ENCODE measurements at places on chromosomes 12 and 14.
A peak's percentile ranks its signal among the peaks of the same experiment; 100 is the strongest.

- DNase-seq, result no peak
These were observed 85.9 kb downstream of the KIF21A start for GRCh38 chr12:39357041-39357440.

- DNase-seq, result no peak
These were observed 22.6 kb downstream of the GALNT9 start for GRCh38 chr12:132306885-132307191.

DNA sequence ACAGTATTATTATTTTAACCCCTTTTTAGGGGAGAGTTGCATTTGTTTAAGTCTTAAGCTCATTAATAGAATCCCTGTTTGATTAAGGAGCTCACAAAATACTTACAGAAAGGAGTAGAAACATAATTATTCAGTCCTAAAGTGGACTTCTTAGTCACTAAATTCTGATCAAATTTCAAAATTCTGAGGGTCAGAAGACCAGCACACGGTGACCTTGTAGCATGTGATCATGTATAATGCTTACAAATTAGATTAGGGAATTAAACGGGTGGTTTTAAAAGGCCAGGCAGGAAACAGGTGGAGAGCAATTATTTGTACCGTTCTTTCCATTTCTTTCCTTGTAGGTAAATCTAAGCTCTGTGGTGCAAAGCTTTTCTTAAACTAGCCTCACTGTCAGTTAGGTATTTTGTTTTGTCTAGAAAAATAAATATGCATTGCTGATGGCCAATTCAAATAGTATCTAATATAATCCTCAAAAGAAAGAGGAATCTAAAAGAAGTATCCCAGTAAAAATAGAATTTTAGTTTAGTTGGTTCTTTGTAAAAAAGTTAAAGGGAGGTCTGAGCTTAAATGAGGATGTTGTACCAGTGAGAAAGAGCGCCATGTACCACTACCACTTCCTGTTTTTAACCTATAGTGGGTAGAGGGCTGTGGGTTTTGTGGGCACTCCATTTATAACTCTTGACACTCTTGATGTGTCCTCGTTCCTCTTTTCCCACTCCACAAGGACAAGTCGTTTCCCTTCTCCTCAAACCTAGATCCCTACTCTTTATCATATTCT lies 51.1 kb downstream of the SLC38A1 start:
- peak; percentile 83 for DNase-seq

- no peak for DNase-seq
These were observed 213.4 kb downstream of the NUBPL start for GRCh38 chr14:31774567-31774966.

DNA sequence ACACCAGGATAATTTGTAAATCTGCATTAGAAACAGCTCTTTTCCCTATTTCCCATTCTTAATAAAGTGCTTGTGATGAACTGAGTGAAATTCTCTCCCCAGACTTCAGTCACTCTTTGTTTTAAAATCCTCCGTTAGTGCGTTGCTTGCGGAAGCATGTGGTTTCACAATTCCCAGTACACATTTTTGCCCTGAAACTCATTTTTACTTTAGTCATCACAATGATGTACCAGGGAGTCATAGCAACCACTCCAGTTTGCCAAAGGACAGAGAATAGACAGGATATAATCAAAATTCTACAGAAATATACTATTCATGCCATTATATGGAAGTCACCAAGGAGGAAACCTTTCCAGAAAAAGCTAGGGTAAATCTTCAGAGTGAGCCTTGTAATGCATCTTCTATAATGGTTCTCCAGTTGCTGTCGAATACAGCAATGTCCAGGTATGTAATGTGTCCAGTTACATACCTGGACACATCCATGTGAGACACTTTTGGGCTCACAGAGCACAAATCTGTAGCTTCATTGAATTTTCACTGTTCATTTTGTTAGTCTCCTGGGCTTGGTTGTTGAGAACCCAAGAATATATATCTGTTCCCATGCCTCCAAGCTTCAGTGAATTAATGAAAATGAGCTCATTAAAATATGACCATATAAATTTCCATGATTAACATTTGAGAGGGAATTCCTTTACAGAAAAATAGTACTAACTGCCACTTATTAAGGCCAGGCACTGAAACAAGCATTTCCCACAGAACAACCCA lies 57.8 kb downstream of the GPR135 start:
- no peak for DNase-seq

GRCh38 chr14:64112867-64113678 lies 181.1 kb downstream of the ESR2 start:
- no peak for DNase-seq

DNA sequence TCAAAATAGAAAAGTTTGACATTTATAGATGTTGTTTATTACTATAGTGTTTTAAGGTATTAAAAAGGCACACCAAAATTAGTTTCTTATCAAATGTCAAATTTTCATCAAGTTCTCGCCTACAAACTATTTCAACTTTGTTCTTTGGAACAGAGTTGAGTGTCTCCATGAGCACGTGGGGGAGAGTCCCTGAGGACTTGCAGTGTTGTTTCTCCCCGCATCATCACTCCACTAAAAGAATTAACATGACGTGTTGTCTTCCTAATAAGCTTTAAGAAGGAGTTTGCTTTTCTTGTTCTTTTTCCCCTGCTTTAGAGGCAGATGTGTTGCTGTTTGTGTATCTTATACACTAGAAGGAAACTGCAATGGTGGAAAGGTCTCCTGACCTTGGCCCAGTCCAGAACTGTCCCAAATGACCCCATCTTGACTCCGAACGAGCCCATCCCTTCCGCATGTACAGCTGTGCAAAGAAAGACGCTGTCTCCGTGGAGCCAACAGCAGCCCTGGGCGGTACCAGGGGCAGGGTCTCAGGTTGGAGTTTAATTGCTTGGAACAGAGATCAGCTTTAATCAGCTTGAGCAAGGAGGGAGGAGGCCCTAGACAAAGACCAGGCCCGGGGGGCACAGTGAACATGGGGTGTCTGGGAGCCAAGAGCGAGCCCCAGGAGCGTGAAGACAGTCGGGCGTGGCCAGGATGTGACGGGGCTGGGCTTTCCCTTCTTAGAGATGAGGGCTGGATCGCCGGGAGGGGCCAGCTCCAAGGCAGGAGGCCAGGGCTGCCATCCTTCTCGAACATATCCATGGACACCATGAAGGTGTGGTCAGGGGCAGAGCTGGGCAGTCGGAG lies 215.4 kb upstream of the RTL1 start:
- no peak for DNase-seq

DNA sequence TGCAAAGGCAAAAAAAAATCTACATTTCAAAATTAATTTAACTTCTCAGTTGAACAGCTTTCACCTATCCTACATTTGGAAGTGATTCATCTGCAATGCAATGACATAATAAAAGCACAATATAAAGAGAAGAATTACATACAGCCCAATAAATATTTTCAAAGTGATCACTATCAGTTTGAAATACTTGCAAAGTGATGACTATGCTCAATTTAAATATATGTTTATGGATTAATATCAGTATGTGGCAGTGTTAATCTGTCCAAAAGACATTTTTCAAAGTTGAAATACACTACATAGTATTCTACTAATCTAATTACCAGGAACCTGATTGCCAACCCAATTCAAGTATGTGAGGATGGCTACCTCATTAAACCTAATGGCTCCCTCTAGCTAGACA lies 460.7 kb upstream of the ATXN7L3B start:
- no peak for DNase-seq

DNA sequence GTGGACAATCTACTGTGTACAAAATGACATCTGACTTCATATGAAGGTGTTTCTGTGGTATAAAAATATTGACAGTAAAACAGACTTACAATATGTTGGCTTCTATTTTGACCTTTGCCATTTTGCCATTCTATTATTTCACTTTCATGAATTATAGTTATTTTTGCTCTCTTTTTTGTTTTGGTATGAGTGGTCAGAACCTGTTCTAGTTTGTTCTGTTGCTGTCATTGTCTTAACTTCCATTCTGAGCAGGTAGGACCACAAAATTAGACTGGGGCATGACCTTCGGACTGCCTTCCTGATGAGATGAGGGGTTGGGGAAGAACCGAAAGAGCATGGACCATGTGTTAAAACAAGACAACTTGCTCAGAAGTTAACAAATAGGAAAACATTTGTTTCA lies 36.5 kb upstream of the IFNG-AS1 start:
- DNase-seq, result no peak

DNA sequence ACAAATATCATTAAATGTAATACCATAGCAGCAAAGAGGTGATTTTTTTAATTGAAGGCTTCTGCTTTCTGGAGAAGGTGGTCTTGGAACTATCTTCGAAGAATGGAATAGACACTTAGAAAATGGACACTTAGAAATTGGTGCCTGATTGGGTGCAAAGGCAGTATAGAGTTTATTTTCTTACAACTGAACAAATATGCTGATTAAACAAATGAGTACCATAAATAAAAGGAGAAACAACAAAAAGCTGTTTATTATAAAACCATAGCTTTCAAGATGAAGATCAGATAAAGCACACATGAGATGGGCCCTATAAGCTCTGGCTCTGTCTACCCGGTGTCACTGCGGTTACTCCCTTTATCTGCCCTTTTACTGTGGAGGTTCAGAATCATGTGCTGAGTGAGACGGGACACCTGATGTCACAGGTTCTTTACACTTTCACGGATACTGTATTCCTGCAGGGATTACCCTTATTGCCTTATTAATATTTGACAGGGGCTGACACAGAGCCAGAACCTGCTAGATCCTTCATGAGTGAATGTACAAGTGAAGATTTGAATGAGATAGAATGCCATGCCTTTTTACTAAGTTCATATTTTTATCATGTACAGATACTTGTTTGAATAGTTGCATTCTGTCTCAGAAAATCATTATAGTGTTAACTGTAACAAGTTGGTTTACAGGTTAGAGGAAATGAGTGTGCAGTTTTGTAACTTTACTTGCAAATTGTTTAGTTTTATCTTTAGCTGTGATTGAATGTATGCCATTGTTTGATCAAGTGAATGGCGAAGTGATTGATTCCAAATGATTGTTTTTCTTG lies 477.5 kb upstream of the RGS6 start:
- no peak for DNase-seq

DNA sequence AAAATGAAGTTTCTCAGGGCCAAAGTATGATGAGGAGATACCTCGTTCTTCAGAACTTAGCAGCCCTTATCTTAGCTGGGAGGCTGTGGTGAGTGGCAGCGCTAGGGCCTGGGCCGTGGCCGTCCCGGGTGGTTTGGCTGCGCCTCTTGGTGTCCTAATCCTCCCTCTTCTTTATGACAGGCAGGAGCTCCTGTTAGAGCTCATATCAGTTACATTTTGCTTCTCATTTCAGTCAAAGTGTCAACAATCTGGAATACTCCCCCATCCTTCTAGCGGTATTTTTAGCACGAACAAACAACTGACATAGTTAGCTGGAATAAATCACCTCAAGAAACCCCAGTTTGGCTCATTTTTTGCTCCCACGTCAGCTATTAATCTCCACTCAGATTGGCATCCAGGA lies 188.8 kb downstream of the TTC7B start:
- DNase-seq, result no peak

DNA sequence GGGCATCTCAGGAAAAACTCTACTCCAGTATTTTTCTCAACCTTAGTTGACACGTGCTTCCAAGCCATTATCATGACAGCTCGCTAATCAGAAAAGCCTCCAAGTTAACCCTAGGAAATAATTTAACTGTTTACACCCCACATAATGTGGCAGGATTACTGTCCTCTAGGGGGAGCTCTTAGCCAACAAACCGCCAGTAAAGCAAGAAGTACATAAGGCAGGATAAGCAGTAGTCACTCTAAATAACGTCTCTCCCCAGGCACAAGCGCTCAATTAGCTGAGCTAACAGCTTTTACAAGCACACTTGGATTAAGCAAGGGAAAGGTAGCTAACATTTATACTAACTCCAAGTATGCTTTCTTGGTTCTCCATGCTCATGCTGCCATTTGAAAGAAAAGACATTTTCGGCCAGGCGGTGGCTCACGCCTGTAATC lies 22.8 kb downstream of the APOBEC1 start:
- no peak for DNase-seq

GRCh38 chr14:59018978-59019377 lies 169.5 kb upstream of the DAAM1 start:
- no peak for DNase-seq

GRCh38 chr12:117404203-117404853 lies 42.9 kb upstream of the NOS1 start:
- no peak for DNase-seq

- DNase-seq, result no peak
These were observed 18.0 kb upstream of the PHETA1 start for GRCh38 chr12:111386885-111387284.

DNA sequence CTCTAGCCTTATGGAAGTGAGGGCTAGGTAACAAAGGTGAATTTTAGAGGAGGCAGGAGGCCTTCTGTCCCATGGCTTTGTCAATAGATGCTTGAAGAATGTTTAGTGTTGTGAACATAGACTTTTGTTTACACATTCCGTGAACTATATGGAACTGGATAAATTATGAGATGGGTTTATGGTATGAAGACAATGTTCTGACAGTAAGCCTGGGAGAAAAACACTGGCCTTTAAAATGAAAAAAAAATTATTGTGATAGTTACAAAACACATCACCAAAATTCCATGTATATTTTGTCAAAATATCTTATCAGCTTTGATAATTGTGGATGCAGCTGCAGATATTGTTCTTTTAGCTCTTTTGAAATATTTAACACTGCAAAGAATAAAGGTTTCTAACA lies 251.5 kb upstream of the DCN start:
- no peak for DNase-seq

- DNase-seq, result no peak
These were observed 92.8 kb downstream of the DIO3 start for GRCh38 chr14:101654051-101654450.

DNA sequence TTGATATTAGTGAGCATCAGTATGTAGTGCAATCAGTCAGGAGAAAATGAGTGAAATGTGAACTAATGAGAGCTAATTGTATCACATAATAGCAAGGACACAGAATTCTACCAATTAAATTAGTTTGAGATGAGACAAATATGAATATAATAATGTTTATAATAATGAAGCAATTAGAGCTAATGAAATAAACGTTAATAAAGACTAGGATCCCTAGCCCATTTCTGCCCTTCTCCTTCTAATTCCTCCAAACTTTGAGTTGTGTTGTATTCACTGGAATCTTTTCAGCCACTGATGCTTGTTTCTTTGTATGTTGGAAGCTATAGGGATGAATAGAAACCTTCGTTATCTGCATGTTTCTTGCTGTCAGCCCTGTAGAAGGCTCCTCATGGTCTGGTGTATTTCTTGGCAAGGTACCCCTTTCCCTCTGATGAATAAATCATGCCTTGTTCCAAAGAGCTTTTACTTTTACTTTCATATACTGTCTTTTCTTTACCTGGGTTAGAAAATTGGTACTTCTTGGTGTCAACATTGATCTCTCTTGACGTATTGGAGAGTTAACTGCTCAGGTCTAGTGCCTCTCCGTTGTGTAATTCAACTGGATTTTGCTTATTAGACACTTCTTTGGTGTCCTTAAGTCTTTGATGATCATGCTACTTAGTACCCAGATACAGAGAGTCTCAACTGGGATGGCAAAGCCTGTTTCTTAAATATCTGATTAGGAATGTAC lies 154.8 kb downstream of the PTCSC3 start:
- no peak for DNase-seq

- DNase-seq, result no peak
These were observed 10.6 kb downstream of the ITGB7 start for GRCh38 chr12:53196486-53196885.

- no peak for DNase-seq
These were observed 2.3 kb downstream of the KSR2 start for GRCh38 chr12:117966511-117966910.
